Pancreas (tissue), 10 donors: ENCODE measurements at places on chromosomes 11 and 22. TPM values are rescaled to one million over a fixed set of nuclear protein-coding genes. Genes with fewer than 3 reads are reported as not detected.

DNA sequence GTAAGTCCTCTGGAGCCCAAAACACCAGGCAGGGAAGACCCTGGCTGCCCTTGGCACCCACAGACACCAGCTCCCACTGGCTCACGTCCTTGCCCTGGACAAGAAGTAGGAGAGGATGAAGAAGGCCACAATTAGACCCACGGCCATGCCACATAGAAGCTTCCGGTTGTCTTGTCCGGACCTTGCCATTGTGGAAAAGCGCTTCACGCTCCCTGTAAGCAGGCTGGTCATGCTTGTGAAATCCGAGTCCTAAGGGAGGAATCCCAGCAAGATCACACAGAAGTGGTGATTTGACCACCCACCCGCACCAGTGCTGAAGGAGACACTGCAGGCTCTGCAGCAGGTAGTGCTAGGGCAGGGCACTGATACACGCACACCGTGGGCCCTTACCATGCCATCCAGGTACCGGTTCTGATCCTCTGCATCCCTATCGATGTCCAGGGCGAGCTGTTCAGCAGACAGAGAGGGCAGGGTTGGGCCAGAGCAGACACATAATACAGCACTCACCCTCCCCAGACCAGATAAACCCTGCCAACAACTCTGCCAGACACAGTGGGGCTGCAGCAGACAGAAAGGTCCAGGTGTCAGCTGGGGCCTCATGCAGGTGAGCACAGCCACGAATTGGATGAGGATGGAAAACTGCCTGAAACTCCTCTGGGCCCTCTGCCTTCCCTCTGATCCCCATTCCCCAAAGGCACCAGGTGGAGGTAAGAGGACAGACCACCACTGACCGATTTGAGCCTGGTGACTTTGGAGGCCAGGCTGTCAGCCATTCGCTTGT lies 1.8 kb downstream of the BET1L start:
- no peak for DNase-seq

- no peak for DNase-seq
Measured at GRCh38 chr11:73412308-73412707, 36.1 kb downstream of the RELT start.

GRCh38 chr22:29259253-29259899 lies 8.4 kb downstream of the RHBDD3 start:
- DNase-seq, result no peak

- peak; percentile 81 for DNase-seq
Measured at GRCh38 chr22:39343259-39344045, 6.3 kb upstream of the SYNGR1 start.

GRCh38 chr11:134696455-134696854 lies 284.4 kb upstream of the B3GAT1 start:
- DNase-seq, result no peak

DNA sequence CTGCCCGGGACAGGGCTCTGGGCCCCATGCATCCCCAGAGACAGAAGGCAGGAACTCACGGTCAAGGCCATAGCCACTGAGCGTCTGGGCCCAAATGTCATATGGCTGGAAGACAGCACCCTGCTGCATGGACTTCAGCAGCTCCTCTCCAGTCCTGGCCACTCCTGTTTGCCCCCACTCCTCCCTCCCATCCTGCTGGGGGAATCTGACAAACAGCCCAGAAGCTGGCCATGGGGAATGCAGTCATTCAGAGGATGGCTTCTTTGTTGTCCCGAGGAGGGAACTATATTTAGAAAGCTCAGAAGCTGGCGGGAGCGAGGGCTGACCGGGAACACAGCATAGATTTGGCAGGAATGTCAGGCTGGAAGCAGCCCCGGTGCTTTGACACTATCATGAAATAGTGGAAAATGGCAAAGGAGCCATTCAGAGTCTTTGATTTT lies 35.0 kb downstream of the DKK3 start:
- DNase-seq, result no peak

DNA sequence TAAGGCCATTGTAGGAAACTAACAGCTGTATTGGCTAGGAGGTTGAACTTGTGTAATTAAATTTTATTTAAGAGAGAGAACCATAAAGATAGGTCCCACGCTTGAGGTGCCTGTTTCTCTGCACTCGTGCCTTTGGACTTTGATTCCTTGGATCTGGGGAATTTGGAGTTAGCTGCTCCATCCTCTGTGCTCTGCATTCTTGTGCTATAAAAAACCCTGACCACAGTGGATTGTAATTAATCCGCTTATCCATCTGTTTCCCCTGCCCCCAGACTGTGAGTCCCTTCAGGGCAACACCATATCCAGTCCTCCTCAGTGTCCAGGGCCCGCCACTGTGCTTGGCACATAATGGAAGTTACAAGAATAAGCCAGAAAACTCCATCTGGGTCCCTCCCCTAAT lies 169.8 kb downstream of the SPON1 start:
- no peak for DNase-seq

DNA sequence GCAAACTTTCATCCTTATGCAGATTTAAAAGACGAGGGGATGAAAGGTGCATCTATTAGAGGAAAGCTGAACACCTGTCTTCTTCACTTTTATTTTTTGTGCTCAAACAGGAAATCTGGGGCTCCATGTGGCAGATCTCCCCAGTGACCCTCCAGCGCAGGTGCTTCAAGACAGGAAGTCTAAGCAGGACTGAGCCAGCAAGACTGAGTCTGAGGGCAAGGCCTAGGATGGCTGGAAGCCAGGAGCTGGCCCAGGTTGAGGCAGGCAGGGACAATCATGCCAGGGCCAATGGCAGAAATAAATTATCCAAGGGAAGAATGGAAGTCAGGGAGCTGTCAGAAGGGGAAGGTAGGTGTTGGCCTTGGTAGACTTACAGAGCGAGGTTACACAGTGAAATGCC lies 101.1 kb upstream of the SPON1 start:
- DNase-seq, result no peak

DNA sequence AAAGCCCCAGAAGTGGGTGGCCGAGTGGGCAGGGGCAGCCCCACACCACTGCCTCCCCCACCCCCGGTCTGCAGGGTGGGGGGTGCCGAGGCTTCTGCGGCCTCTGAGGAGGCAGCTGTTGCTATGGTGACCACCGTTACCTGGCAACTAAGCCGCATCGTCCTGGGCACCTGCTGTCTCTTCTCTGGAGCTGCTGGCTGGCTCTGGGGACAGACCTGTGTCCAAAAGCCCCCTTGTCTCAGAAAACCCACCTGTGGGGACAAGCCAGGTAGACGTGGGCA lies 79.9 kb upstream of the PRR5 start:
- DNase-seq, result no peak

GRCh38 chr11:72834905-72835304 lies 20.7 kb downstream of the ATG16L2 start:
- no peak for DNase-seq

DNA sequence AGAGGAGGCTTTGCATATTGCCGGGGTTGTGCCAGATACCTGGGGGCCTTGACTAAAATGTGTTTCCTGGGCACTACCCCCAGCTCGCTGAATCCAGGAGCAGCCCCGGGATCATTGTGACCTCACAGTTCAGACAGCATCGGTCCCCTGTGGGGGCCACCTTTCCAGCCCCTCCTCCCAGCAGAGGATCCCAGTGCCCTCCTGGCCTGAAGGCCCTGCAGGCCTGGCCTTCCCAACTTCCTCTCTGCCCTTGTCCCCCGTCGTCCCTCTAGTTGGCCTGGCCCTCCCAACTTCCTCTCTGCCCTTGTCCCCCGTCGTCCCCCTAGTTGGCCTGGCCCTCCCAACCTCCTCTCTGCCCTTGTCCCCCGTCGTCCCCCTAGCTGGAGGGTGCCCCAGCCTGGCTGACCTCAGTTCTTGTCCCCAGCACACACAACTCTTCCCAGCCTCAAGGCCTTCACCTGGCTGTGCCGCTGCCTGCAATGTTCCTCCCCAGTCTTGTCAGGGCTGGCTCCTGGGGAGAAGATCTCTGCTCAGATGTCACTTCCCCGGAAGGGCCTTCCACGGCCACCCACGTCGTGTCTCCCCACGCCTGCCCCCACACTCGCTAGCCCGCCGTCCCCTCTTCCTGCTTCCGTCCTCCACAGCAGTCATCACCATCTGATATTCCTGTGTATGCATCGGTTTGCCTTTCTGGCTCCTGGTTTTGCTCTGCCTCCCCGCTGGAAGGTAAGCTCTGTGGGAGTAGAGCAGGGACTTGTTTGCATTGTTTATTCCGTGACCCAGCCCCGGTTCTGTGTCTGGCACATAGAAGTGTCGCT lies 12.6 kb upstream of the ANO1 start:
- no peak for DNase-seq

GRCh38 chr22:43891360-43892182 lies at the start of gene PNPLA5:
Gene PNPLA5, minus strand, starts transcription at chr22:43892013. Its CDS starts 133 bp downstream, at chr22:43891880.
- no peak for DNase-seq

DNA sequence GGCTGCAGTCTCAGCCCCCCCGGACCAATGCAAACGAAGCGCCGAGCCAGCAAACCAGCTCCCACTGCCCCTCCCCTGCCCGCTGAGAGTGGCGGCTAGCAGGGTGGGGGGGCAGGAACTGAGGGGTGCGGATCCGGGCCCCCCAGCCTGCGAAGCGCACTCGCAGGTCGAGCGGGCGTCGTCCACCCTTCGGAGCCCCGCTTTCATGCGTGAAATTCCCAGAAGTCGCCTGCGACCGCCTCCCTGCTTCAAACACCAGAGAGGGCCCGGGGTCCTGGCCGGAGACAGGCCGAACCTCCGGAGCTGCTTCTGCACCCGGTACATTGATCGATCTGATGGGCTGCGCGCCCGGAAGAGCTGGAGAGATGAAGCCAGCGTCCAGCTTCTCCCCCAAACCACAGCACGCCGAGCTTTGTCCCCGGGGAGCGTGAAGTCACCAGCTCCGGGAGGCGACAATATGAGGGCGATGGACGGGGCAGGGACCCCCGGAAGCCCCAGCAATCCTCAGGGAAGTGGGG lies 646 bp upstream of the PATZ1 start:
- DNase-seq, result peak; percentile 74

- no peak for DNase-seq
Measured at GRCh38 chr11:102637731-102638130, 12.6 kb upstream of the MMP20 start.

- DNase-seq, result no peak
Measured at GRCh38 chr22:43740587-43741270, 71.4 kb downstream of the EFCAB6 start.

The TMEM25 gene
- 18.6 TPM for total RNA-seq

The OSBPL5 gene
- total RNA-seq, result 10.4 TPM

The ANO9 gene
- total RNA-seq, result 6.2 TPM

The CD151 gene
- 273 TPM for total RNA-seq

The ADSL gene
- 26.6 TPM for total RNA-seq

The RASD2 gene
- total RNA-seq, result 0.47 TPM

The CWF19L2 gene
- total RNA-seq, result 4.2 TPM

The MPST gene
- total RNA-seq, result 48.6 TPM

The PRRG4 gene
- 2.0 TPM for total RNA-seq

The TMEM258 gene
- 108 TPM for total RNA-seq

The MAJIN gene
- 0.47 TPM for total RNA-seq

The OR10A2 gene
- not detected for total RNA-seq

The SGSM1 gene
- 1.7 TPM for total RNA-seq
